ENCODE measurements at places on chromosomes 5 and 9.

GRCh38 chr5:107736638-107737037 is 65.9 kb upstream of the EFNA5 start:
- DNase-seq: no peak

GRCh38 chr9:114958021-114958843 is 27.8 kb upstream of the TNFSF8 start:
- DNase-seq: peak; percentile 7

DNA sequence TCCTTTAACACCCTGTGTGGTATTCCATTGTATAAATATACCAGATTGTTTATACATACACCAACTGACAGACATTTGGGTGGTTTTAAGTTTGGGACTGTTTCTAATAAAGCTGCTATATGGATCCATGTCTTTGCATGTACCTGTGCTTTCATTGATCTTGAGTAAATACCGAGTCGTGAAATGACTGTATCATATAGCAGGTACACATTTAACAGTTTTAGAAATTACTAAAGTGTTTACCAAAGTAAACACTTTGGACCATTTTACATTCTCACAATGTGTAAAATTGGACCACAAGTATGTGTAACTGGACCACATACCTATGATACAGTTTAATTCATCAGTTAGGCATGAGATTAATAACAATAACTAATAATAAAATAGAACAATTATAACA is 175.2 kb downstream of the FBXL17 start:
- no peak for DNase-seq

- no peak for DNase-seq
These were observed 638.6 kb upstream of the ACO1 start for GRCh38 chr9:31745886-31746285.

- no peak for DNase-seq
These were observed 181.0 kb downstream of the BNC2 start for GRCh38 chr9:16689351-16689938.

DNA sequence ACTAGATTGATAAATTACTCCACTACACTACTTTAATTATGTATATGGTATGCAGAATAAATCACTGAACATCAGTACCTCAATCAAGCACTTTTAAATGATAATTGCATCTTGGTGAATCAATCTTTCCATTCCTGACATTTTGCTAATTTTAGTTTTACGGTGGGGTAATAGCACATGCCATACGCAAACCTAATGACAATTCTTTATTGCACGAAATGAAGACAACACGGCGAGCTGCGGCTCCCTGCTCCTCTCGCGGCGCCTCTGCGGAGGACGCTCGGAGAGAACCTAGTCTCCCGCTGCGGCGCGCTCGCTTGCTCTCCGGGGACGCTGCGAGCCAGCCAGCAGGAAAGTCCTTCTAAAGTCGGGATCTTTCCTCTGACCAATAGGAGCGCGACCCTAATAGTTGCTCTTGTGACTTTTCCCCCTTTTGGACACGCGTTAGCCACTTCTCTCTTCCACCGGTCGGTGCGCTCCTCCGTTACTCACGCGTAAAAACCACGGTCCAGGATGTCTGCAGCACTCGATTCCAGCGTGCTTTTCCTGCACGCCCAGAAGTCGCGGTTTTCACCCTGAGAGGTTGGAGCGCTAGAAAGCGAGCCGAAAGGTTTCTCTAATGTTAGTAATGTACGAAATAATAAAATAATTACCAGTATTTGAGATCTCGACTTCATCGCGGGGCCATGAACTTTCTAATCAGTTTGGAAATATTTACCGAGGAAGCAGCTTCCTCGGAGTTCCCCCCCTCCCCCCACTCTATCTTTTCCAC is 1.0 kb upstream of the MEF2C start:
- no peak for DNase-seq

GRCh38 chr9:21761309-21761901 is 41.0 kb upstream of the MTAP start:
- DNase-seq: no peak

- no peak for DNase-seq
These were observed 60.1 kb downstream of the MAT2B start for GRCh38 chr5:163565492-163565891.

- DNase-seq: no peak
These were observed 32.6 kb downstream of the SPATA31D1 start for GRCh38 chr9:82021198-82021597.

Measured in CD8-positive, alpha-beta T cell (primary cell).